ENCODE measurements at places on chromosomes 5 and 9.

DNA sequence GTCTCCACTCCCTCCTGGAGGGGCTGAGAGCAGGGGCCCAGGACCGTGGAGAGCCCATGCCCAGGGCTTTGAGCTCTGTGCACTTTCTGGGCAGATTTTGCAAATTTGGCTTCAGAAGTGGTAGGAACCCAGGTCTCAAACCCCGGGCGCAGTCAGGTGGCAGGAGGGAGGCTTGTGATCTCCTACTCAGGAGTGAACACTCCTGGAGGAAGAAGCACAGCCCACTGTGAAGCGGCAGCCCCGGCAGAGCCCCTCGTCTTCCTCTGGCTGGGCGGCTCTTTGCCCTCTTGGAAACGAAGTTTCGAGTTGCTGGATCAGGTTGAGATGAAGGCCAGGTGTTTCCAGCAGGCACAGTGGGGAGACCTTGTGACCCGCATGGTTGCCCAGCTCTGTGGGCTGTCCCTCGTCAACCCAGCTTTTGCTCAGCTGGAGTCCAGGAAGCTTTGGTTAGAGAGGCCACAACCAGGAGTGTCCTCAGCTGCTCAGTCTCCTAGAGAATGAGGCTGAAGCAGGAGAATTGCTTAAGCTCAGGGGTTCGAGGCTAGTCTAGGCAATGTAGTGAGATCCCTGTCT, 48.5 kb downstream of the WNK2 start:
- no peak for DNase-seq

GRCh38 chr9:109411069-109411761, 86.9 kb downstream of the PTPN3 start:
- DNase-seq = no peak

DNA sequence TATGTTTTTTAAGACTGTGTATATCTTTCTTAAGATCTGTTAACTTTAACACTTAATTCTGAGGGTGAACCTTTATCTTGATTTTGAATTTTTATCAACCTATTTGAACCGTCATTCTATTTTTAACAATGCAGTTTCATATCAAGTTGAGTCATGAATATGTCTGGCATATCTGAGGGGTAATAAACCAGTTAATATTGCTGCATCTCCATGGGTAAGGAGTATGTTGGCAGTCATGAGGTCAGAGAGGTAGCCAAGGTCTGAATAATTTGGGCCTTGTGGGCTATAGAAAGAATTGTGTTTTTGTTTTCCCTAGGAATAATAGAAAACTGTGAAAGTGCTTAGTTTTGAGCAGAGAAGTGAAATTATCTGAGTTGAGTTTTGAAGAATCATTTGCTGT, 419.0 kb downstream of the PLK2 start:
- no peak for DNase-seq

DNA sequence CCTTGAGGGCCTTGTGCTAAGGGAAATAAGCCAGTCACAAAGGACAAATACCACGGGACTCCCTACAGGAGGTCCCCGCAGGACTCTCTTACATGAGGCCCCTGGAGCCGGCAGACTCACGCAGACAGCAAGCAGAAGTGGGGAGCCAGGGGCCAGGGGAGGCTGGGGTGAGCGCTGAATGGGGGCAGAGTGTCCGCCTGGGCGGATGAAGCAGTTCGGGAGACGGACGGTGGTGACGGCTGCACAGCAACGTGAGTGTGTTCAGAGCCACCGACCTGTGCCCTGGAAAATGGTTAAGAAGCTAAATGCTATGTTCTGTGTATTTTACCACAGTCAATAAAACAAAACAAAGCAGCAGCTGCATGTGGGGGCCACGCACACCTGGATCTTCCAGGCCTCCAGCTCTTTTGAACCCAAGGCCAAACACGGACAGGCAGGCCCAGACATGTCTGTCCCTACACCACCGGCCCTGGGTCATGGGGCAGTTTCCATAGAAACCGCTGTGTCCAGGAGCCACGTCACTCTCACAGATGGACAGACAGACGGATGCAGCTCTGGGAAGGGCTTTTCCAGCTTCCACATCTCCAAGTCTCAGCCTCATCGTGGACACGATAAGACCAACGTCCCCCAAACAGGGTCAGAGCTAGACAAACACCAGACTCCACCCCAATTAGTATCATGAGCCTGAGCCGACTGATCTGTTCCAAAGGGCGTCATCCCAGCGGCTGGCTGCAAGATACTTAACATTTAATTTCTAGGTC, 103.9 kb downstream of the VAV2 start:
- no peak for DNase-seq

- DNase-seq = no peak
These were observed 288.6 kb upstream of the C9orf72 start for GRCh38 chr9:27861887-27862286.

- DNase-seq = no peak
These were observed 138.7 kb downstream of the RAPGEF6 start for GRCh38 chr5:131496400-131496713.

GRCh38 chr9:77647267-77648233, 572 bp downstream of the GNA14 start:
- peak; percentile 1 for DNase-seq

Measured in stimulated activated CD4-positive, alpha-beta T cell treated with anti-CD3 and anti-CD28 coated beads, Interleukin-12 subunit alpha, Interleukin-12 subunit beta, amount 100 ng/mL, for 4 hours (primary cell).